ENCODE measurements at places on chromosomes 16 and 17.

DNA sequence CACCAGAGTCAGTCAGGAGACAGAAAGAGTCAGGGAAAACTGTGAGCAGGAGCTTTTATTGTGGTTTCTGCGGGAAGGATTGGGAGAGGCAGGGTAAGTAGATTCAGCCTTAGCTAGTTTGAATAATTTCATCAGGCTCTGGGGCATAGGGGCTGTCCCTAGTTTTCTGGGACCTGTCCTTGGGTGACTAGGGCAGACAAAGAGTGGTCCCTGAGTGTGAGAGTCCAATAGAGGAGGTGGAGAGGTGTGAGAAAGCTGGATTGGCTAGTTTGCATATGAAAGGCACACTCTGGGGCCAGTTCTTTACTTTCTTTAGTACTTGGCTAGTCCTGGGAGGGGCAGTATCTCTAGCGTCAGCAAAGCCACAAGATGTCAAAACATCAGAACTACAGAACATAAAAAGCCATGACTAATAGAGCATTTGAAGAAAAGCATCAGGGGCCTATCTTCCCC is 255.6 kb downstream of the HS3ST3A1 start:
- no peak for DNase-seq

DNA sequence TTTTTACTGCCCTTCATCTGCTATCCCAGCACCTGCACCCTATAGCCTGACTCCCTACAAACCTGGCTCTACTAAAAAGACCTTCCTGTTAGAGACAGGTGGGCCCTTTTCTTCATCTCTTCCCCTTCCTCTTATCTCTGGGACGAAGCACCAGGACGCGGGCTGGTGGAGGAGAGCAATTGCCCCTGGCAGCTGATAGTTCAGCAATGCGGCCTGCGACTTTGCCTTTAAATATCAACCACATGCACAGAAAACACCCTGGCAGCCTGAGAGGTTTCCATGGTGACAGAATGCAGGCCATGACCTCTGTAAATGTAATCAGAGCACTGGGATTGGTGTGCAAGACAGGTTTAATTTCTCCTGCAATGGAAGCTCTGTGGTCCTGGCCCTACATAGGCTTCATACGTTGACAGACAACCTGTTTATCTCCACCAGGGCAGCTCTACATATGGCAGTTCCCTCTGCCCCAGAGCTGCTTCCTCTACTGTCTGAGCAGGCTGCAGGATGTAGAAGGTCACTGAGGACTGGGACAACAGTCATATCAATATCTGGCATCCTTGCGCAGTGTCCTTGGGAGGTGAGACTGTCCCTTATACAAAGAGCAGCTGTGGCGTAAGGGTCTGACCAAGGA is 10.0 kb upstream of the SKAP1 start:
- DNase-seq = no peak

DNA sequence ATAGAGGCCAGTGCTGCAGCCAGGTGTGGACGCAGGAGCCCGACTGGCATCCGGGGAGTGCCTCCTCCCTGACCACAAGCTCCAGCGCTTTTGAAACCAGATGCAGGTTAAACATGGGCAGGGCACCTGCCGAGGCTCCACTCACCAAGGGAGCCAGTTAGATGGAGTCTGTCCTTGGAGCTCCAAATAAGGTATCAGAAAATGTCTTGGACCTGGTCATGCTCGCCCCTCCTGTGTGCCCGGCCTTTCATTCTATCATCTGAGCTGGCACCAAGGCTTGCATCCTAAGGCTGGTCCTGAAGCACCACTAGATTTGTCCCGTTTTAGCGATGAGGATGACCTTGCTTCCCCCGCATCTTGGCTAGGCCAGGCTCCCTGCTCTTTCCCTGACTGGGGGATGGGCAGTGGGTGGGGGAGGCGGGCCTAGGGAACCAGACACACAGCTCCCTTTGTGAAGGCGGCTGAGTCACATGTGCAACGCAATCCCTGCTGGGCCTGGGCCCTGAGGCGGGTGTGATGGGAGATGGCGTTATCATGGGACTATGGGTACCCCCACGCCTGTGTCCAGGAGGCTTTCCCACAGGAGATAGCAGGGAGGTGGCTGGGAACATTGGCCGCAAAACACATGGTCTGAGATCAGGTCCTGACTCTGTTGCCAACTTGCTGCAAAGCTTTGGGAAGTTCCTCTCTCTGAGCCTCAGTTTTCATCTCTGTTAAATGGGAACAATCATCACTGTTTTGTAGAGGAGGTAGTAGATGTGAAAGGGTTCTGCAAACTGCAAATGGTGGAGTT is 5.0 kb upstream of the ADGRG1 start:
- no peak for DNase-seq

DNA sequence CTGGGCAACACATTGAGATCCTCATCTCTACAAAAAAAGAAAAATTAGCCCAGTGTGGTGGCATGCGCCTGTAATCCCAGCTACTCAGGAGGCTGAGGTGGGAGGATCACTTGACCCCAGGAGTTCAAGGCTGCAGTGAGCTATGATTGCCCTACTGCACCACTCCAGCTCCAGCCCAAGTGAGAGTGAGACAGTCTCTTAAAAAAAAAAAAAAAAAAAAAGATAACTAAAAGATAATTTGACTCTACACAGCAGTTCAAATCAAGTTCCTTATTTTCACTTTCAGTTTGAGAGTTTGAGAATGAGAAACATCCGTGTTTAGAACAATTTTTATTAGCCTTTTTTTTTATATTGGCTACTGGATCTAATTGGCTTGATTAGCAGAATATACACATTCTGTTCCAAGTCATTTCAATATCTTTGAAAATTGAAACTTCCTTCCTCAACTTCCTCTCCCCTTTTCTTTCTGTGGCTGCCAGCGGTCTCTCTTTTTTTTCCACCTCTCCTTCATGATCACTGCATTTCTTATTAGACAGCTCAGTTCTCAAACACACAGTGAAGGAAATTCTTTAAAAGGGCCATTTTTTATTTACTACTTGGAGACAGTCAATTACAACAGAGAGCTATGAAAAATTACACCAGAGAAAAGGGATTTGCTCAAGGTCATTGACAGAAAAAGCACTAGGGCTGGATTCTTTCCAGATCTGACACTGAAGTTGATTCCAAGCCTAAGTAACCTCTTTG is 4.5 kb upstream of the ACSF2 start:
- DNase-seq = no peak

DNA sequence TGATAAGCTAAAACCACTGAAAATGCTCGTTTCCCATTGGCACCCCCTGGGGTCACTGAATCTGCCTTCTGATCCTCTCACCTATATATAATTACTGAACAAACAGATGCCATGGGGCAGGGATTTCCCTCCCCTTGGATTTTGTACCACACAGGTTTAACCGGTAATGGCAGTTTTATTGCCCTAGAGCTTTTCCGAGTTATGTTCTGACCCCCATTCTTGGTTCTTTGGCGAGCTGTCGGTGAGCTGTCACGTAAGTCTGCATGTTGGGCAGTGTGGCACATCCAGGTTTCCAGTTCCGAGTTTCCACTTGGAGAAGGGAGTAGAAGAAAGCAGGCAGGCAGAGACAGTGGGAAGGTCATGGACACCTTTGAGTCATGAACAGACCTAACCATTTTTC is 7.1 kb downstream of the TMEM97 start:
- no peak for DNase-seq

DNA sequence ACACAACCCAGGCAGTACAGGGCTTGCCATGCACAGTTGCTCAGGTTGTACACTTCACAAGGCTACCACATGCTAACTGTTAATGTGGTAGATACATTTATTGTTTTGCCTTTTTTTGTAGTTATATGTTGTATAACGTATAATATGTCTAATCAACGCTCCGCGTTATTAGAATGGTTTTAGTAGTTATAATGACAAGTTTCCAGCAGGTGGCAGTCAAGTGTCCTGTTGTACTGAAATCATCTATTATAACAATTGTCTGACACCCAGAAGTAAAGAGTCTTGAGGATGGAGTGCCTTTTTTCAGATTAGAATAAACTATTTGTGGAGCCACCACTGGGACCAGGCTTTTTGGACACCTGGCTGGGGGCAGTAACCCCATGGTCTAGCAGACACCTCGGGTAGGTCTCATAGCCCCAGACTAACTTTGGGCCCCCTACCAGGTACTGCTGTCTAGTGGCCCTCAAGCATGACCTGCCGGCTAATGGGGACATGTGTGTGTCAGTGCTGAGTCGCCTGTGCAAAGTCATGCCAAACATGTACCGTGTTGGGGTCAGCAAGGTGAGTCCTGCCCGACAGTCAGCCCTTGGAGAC is 32.8 kb downstream of the MYO15A start:
- DNase-seq = no peak

DNA sequence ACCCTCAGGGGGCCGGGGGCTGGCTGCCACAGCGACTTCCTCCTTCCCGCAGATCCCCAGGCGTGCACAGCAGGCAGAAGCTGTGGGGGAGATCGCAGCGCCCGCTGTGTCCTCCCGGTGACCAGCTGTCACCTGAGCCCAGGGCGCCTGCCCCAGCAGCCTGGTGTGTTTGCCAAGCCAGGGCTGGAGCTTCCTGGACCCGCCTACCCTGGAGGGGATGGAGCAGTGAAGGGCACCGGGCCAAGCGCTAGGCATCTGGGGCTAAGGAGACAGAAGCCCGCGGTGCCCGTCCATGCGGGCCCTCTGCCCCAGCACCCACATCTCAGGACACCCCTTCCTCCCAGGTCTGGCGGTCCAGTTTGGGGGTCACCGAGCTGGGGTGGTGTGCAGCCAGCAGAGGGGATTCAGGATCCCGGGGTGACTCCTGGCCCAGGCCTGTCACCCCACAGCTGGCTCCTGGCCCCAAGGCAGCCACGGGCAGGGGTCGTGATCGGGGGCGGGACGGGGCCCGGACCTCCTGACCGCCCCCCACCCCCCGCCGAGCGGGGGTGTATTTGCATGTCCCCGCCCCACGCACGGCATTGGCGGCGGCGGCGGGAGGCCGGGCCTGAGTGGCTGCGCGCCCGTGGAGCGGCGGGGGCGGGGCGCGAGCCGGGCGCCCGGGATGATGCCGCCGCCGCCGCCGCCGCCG is at the start of gene RAB26:
RAB26 (plus strand) TSS at position 645 of the 691 bp plus-strand sequence. CDS start 159 bp downstream, outside the sequence.
- DNase-seq = no peak

DNA sequence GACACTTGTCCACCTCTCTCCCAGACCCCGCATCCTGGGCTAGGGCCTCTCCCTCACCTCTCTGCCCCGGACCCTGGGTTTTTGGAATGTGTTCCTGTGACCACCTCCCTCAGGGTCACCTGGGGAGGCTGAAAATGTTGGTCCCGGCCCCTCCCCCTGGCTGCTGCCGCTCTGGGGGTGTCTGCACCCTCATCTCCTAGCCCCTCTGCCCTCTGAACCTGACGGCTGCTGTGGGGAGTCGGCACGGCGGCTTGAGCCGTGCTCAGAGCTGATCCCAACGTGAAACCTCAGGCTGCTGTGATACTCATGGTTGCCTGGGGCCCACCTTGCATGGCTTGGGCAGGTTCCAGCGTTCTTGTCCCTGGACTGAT is 42.8 kb downstream of the ADCY7 start:
- no peak for DNase-seq
